ENCODE measurements at places on chromosomes 7 and 10. TPM values are rescaled to one million over a fixed set of nuclear protein-coding genes. Genes with fewer than 3 reads are reported as not detected.

Gene PCBD1
- total RNA-seq = 21.6 TPM

Gene CLDN3
- total RNA-seq = not detected

Gene NEURL1
- 0.17 TPM for total RNA-seq

Gene PLCE1
- total RNA-seq = 3.3 TPM

Gene HABP2
- total RNA-seq = not detected

Gene PLXDC2
- 3.8 TPM for total RNA-seq

Gene TSPAN12
- 2.0 TPM for total RNA-seq
